ENCODE measurements at places on chromosomes 7 and 10. TPM values are rescaled to one million over a fixed set of nuclear protein-coding genes. Genes with fewer than 3 reads are reported as not detected.

DNA sequence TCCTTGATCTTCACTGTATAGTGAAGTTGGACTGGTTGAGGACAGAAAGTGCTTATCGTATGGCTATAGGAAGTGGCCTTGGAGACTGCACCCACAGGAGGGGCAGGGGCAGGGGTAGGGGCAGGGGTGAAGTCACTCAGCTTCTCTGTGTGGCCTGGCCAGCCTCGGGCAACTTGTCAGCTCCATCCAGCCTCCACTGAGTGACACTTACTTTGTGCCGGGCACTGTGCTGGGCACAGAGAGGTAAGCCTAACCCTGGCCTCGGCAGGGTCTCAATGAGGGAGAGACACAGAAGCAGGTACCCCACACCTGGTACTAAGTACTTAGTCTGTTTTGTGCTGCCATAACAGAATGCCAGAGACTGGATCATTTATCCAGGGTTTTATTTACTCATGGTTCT, 99.3 kb upstream of the CTBP2 start:
- DNase-seq, result peak; percentile 24

GPR15LG gene
- total RNA-seq, result 0.70 TPM

DNA sequence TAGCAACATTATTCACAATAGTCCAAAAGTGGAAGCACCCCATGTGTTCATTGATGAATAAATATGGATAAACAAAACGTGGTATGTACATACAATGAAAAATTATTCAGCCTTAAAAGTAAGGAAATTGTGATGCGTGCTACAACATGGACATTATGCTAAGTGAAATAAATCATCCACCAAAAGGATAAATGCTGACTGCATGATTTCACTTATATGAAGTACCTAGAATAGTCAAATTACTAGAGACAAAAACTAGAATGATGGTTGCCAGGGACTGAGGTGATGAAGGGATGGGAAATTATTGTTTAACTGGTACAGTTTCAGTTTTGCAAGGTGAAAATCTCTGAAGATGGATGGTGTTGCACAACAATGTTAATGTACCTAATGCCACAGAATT, 56.6 kb downstream of the THSD7A start:
- DNase-seq, result no peak

DNA sequence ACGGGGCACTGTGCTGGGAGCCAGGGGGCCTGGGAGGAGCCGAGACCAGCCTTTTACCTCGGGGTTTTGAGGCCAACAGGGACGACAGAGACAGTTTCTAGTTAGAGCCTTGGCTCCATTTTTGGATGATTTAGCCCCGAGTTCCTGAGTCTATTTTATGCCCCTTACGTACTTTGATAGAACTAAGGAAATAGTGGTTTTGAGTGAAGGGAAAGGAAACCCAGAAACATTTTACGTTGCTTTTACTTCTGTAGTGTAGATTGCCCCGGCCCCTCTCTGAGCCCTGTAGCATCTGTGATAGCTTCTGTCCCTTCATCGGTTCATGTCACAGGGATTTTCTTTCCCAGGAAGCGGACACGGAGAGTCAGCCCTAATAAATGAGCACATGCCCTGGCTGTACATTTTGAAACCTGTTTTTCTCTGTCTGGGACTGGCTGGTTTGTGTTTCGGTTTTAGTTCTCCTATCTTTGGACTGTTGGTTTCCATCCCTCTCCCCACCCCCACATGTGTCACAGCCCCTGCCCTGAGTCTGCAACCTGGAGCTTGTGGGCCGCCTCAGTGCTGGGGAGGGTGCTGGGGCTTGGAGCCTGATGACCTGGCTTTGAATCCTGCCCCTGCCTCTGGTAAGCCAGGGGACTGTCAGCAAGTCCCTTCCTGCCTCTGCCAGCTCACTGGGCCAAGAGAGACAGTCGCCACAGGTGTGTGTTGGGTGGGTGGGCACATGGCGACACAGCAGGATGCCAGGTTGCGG, 6.9 kb upstream of the ORAI2 start:
- DNase-seq, result no peak

DNA sequence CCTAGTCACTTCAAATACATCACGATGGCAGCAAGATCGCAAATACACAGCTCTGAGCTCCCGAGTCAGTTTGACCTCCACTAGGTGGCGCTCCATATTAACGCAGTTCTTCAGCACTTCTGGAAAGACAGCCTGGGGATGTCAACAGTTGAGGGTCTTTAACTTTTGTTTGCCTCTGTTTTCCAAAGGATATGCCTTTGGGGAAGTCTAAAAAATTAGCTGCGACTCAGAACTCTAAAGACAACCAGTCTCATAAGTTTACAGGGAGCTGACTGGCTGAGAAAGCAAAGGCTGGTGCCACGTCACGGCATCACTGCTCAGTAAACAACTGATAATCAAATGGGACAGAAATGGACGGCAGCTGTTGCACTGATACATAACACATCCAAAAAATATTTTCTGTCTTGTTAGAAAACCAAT, 458.8 kb downstream of the SORCS1 start:
- peak; percentile 72 for DNase-seq

Data from type B pancreatic cell (in vitro differentiated cells).